ENCODE measurements at places on chromosomes 7 and 10. TPM values are rescaled to one million over a fixed set of nuclear protein-coding genes. Genes with fewer than 3 reads are reported as not detected.
A peak's percentile ranks its signal among the peaks of the same experiment; 100 is the strongest.

CISD1 gene
- total RNA-seq = 170 TPM

DNA sequence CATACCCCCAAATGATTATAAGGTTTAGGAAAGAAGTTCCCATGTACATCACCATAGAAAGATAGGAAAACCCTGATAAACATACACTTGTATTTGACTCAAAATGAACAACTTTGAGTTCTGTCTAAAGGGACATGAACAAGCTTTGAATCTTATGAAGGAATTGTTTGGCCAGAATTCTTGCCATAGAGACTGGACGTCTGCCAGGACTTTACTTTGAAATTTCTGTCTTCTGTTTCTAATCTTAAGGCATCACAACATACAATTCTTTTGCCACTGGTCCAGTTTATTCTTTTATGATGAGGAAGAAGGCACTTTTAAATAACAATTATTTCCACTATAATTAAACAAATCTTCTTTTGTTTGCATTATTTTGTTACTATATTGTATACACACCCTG lies 26.2 kb upstream of the CYP26C1 start:
- no peaks in the 10 kb centered on the region for H3K4me1 ChIP-seq
- no peaks in the 10 kb centered on the region for H3K36me3 ChIP-seq
- DNase-seq = no peak
- H3K27me3 ChIP-seq = no peaks in the 10 kb centered on the region
- H3K27ac ChIP-seq = no peak overlapping the region
- no peak overlapping the region for H3K4me3 ChIP-seq

DNA sequence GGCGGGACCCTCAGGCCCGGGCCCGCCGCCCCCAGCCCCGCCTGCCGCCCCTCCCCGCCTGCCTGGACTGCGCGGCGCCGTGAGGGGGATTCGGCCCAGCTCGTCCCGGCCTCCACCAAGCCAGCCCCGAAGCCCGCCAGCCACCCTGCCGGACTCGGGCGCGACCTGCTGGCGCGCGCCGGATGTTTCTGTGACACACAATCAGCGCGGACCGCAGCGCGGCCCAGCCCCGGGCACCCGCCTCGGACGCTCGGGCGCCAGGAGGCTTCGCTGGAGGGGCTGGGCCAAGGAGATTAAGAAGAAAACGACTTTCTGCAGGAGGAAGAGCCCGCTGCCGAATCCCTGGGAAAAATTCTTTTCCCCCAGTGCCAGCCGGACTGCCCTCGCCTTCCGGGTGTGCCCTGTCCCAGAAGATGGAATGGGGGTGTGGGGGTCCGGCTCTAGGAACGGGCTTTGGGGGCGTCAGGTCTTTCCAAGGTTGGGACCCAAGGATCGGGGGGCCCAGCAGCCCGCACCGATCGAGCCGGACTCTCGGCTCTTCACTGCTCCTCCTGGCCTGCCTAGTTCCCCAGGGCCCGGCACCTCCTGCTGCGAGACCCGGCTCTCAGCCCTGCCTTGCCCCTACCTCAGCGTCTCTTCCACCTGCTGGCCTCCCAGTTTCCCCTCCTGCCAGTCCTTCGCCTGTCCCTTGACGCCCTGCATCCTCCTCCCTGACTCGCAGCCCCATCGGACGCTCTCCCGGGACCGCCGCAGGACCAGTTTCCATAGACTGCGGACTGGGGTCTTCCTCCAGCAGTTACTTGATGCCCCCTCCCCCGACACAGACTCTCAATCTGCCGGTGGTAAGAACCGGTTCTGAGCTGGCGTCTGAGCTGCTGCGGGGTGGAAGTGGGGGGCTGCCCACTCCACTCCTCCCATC lies 82.7 kb downstream of the PAX2 start:
- H3K4me1 ChIP-seq = peaks cover 26% of the 10 kb centered on the region
- H3K27ac ChIP-seq = no peak overlapping the region
- peak overlapping the region; percentile 46 for H3K4me3 ChIP-seq
- no peak for DNase-seq
- peaks cover 98% of the 10 kb centered on the region for H3K27me3 ChIP-seq

NRP1 gene
- total RNA-seq = 115 TPM

NACAD gene
- 16.3 TPM for total RNA-seq

GRCh38 chr7:34162677-34163076 lies 257.3 kb downstream of the BMPER start:
- no peak overlapping the region for H3K4me3 ChIP-seq
- H3K27me3 ChIP-seq = no peaks in the 10 kb centered on the region
- no peaks in the 10 kb centered on the region for H3K4me1 ChIP-seq
- no peak for DNase-seq

All from heart left ventricle (tissue), 16 donors.